ENCODE measurements at places on chromosomes 1 and 21. TPM values are rescaled to one million over a fixed set of nuclear protein-coding genes. Genes with fewer than 3 reads are reported as not detected.

RHD gene
- polyA plus RNA-seq: not detected

C1orf116 gene
- not detected for polyA plus RNA-seq

TEKT2 gene
- polyA plus RNA-seq: 1.2 TPM

MAPKAPK2 gene
- polyA plus RNA-seq: 45.9 TPM

ZNF648 gene
- not detected for polyA plus RNA-seq

HENMT1 gene
- polyA plus RNA-seq: 0.03 TPM

PRDM16 gene
- polyA plus RNA-seq: not detected

CA6 gene
- not detected for polyA plus RNA-seq

ANKRD35 gene
- polyA plus RNA-seq: 0.05 TPM

SH3BP5L gene
- 32.1 TPM for polyA plus RNA-seq

DUSP23 gene
- 44.3 TPM for polyA plus RNA-seq

OR2L5 gene
- polyA plus RNA-seq: not detected

ELAPOR1 gene
- polyA plus RNA-seq: 1.1 TPM

EDN2 gene
- polyA plus RNA-seq: 1.7 TPM

CELA3A gene
- not detected for polyA plus RNA-seq

CLSTN1 gene
- polyA plus RNA-seq: 59.6 TPM

SRGAP2B gene
- polyA plus RNA-seq: 19.5 TPM

CFHR1 gene
- 0.23 TPM for polyA plus RNA-seq

RAP1A gene
- polyA plus RNA-seq: 17.7 TPM

E2F2 gene
- 0.43 TPM for polyA plus RNA-seq

GJC2 gene
- polyA plus RNA-seq: 0.92 TPM

RBBP5 gene
- 7.7 TPM for polyA plus RNA-seq

IKBKE gene
- polyA plus RNA-seq: 14.5 TPM

AGO1 gene
- 9.5 TPM for polyA plus RNA-seq

GBP7 gene
- polyA plus RNA-seq: not detected

All from SK-N-SH (cell line).